ENCODE measurements at places on chromosomes 13 and 19. TPM values are rescaled to one million over a fixed set of nuclear protein-coding genes. Genes with fewer than 3 reads are reported as not detected.

The OSCAR gene
- 4.4 TPM for total RNA-seq

DNA sequence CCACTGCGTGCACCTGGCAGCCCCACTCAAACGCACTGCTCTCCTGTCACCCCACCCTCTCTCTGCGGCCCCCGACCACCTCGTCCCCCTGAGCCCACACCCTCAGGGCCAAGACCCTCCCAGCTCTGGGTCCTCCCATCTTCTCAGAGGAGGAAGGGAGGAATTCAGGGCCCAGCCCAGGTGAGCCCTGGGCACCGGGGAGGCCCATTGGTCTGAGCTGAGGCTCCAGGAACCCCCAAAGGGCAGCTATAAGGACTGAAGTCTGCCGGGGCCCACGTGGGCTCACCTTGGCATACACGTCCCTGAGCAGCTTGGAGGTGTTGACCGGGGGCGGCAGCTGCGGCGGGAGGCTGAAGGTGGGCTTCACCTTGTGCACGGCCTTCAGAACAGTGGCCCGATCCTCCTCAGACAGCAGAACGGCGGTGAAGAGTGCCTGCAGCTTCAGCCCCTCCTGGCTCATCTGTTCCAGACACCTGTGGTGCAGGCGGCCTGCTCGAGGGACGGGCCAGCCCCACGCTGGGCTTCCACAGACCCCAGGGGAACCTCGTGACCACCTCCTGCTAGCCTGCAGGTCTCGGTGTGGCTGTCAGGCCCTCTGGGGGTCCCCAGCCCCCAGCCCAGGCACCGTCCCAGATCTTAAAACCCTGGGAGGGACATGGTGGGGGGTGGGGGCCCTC lies 8.8 kb downstream of the POLRMT start:
- no peaks in the 10 kb centered on the region for H3K4me1 ChIP-seq
- H3K27ac ChIP-seq = no peak overlapping the region
- no peak for DNase-seq
- H3K4me3 ChIP-seq = no peak overlapping the region

The ZNF667 gene
- 12.9 TPM for total RNA-seq

The ZFR2 gene
- total RNA-seq = 0.21 TPM

DNA sequence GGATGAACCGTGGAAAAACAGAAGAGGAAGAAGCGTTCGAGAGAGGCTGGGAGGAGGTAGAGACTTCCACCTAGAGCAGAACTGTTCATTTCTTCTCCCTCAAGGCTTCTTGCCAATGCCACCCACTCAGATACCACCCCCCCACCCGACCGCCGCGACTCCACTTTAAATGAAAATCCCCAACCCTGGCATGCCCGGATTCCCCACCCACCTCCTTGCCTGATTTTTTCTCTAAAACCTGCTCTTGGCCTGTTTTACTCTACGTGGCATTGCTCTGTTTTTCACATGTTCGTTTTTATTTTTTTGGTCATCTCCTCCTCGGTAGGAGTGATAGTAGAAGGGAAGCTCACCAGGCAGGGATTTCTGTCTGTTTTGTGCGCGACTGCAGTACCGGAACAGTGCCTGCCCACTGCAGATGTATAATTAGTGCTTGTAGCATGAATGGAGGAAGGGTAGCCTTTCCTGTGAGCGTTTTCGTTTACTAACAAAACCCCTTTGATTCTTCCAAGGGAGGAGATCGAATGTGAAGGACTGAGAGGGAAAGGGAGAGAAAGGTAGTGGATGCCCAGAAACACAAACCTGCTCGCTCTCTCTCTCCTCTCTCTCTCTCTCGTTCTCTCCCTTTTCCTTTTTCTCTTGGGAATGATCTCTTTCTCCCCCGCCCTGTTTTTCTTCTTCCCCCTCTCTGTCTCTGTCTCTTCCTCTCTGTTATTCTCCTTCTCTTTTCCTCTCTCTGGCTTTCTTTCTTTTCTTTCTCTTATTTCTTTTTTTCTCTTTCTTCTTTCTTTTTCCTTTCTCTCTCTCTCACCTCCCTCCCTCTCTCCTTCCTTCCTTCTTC lies 2.2 kb downstream of the CD70 start:
- no peak overlapping the region for H3K4me3 ChIP-seq
- no peak for DNase-seq
- H3K27me3 ChIP-seq = peaks cover 65% of the 10 kb centered on the region
- peaks cover 24% of the 10 kb centered on the region for H3K4me1 ChIP-seq
- H3K36me3 ChIP-seq = no peaks in the 10 kb centered on the region
- H3K27ac ChIP-seq = no peak overlapping the region

DNA sequence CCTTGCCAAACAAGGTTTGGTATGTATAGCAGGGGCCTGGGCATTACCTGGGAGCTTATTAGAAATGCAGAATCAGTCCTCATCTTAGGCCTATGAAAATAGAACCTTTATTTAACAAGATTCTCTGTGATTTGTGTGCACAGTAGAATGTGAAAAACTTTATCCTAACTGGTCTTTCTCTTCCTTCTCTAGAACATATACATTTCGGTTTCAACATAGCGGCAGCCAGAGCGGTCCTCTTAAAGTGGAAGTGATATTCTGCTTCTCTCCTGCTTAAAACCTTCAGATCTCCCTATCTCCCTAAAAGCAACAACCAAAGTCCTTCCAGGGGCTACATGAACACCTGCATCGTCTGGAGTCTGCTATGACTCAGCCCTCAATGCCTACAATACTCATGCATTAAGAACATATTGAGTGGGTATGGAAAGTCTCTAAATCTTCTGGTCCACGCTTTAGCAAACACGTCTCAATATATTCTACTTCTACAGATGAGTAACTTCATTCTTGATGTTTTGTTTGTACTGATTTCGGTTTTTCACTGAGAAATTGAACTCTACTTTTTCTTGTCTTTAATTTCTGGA lies 84.5 kb downstream of the SPRY2 start:
- no peaks in the 10 kb centered on the region for H3K4me1 ChIP-seq
- DNase-seq = no peak
- no peak overlapping the region for H3K27ac ChIP-seq
- H3K4me3 ChIP-seq = no peak overlapping the region
- no peaks in the 10 kb centered on the region for H3K27me3 ChIP-seq

The SYCN gene
- total RNA-seq = not detected

The CEACAM6 gene
- total RNA-seq = 5.2 TPM

The GPC5 gene
- total RNA-seq = 8.1 TPM

The ATCAY gene
- total RNA-seq = not detected

DNA sequence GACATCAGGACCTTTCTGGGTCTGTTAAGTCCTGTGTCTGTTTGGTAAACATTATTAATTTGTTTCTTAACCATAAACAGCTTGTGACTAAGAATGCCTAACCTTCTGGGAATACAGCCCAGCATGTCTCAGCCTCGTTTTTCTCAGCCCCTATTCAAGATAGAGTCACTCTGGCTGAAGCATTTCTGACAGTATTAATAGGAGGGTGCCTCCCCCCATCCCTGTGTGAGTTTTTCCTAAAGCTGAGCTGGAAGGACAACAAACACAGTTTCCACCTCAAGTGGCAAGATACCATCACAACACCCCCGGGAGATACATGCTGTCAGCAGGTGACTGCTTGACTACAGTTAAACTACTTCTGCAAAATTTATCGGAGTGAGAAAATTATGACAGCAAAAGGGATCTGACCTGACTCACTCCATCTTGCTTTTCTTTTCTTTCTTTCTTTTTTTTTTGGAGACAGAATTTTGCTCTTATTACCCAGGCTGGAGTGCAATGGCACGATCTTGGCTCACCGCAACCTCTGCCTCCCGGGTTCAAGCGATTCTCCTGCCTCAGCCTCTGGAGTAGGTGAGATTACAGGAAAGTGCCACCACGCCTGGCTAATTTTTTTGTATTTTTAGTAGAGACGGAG lies 59.3 kb upstream of the ABCC4 start:
- DNase-seq = peak; percentile 25
- no peaks in the 10 kb centered on the region for H3K36me3 ChIP-seq
- H3K27me3 ChIP-seq = no peaks in the 10 kb centered on the region
- peaks cover under 1% of the 10 kb centered on the region for H3K4me1 ChIP-seq
- H3K4me3 ChIP-seq = no peak overlapping the region
